ENCODE measurements at places on chromosomes 5 and 9.
A peak's percentile ranks its signal among the peaks of the same experiment; 100 is the strongest.

GRCh38 chr5:83767409-83767992 lies 46.8 kb upstream of the HAPLN1 start:
- no peak for DNase-seq

GRCh38 chr5:89572696-89573095 lies 689.7 kb upstream of the MEF2C start:
- DNase-seq = no peak

- no peak for DNase-seq
These were observed 65.2 kb downstream of the MYO10 start for GRCh38 chr5:16870878-16871277.

DNA sequence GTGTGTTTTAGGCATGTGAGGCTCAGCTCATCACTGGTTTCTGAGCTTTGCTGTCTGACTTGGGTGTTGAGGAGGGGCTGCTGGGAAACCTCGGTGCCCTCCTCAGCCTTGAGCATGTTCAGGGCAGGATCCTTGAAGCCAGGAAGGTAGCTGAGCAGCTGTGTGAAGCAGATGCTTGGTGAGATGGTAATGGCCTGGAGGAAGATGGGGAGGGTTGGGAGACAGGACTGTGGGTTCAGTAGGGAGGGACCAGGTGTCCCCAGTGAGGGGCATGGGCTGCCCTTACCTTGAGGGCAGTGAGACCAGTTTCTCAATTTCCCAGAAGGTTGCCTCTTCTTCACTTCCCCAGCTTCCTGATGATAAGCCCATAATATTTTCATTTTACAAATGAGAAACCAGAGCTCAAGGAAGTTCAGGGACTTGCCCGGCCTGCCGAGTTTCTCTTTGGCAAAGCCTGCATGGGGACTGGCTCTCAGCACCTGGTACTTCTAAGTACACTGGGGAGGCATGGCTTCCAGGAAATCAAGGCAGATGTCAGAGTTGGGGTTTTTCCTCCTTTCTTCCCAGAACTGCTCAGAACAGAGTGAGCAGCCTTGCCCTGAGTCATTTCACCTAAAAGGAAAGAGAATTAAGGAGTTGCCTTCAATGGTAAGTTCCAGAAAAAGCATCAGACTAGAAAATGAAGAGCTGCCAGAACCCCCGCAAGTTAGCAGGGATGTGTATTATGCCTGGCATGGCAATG lies 225.7 kb downstream of the MAST4 start:
- no peak for DNase-seq

DNA sequence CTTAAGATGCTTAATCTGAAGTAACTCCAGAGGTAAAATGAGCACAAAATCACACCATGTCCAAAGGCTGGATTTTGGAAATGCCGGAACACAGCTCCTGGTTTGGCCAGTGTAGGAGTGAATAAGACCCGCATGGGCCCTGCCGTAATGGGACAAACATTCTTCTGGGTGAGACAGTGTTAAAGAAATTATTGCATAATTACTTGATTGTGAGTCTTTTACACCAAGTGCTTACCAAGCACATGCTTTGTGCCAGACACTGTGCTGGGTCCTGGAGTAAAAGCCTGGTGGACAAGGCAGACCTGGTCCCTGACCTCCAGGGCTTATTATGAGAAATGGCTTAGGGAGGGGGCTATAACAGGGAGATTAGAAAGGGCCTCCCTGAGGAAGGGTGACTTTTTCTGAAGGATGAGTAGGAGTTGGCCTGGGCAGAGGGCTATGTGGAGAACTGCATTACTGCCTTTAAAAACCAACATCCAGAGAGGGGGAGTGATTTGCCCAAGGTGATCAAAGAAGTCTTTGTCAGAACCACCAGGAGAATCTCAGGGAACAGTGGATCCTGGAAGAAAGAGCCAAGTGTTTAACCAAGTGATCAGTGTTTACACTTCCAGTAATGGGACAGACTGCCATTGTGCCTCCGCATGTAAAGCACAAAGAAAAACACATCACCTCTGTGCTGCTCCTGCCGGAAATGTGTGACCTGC lies 3.5 kb downstream of the PDE6A start:
- no peak for DNase-seq

- peak; percentile 83 for DNase-seq
These were observed at the start of gene PLK2 for GRCh38 chr5:58460002-58460731. Gene PLK2, minus strand, starts transcription at chr5:58460086. Its CDS starts 127 bp downstream, at chr5:58459959.

- DNase-seq = no peak
These were observed 11.9 kb upstream of the GALNT10 start for GRCh38 chr5:154178661-154179060.

DNA sequence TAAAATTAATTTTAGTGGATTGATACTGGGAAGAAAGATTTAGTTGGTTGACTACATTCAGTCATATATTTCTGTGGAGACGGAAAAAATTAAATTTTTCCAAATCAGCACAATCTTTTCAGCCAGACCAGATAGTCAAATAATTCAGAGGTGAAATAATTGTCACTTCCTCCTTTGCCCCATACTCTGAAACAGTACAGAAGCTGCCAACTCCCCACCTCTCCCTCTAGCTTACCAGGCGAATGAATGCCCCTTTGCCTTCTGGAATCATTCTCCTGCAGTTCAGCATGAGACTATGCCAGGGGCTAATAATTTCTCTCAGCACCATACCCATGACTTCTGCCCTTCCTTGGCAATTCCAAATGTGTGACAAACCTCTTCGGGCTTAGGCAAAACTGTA lies 43.5 kb downstream of the EBF1 start:
- no peak for DNase-seq

DNA sequence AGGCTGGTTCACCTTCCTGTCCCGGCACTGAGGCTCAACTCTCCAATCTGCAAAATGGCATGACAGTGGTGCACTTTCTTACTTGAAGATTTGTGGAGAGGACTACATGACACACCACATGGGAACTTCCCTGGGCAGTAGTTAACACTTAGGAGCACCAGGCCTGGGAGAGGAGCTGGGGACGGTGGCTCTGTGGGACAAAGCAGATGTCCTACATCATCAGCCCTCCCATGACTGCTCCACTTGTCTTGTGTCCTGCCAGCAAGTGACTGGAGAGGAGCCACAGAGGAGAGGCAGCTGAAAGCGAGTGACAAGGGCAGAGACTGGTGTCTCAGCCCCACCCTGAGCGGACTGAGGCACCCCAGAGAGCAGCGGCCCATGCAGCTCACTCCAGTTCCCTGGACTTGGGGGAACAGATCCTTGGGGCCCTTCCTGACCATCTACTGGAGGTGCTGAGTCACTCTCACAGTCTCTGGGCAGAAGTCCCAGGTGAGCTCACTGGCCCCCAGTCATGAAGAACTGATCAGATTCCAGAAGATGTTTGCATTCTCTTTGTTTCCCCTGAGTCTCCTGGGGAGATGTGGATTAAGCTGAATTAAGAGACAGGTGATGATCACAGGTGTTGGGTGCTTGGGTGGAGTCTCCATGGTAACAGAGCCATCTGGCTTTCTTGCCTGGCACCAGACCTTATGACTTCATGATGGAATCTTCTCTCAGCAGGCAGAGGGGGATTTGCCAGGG lies 13.2 kb upstream of the SLC25A48 start:
- DNase-seq = no peak

GRCh38 chr5:21049901-21050300 lies 1061.9 kb upstream of the CDH18 start:
- no peak for DNase-seq

DNA sequence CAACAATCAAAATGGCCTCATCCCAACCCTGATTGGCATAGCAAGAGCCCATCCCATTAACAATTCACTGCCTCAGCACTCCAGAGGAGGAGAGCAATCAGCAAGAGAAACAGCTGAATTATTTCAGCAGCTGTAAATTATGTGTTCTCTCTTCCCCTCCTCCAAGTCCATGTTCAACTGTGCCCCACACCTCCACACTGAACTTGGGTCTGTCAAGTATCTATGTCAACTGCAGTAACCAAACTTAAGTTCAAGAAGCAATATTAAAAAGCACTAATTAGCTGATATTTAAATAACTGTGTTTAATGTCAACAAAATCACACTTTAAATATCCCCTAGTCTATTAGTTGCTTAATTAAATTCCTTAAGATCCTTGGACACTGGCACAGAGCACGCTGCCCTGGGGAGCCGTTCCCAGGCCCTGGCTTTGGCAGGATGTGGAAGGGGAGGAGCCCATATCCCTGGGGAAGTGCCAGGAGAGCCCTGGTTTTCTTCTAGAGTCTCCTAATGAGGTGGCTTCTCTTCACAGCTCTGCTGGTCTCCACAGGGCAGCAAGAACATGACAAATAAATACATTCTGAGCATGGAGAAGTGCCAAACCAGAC lies 50.6 kb downstream of the SIL1 start:
- DNase-seq = no peak

- DNase-seq = no peak
These were observed 142.9 kb upstream of the SLC30A5 start for GRCh38 chr5:68950930-68951329.

GRCh38 chr5:13989832-13990231 lies 45.3 kb upstream of the DNAH5 start:
- no peak for DNase-seq

DNA sequence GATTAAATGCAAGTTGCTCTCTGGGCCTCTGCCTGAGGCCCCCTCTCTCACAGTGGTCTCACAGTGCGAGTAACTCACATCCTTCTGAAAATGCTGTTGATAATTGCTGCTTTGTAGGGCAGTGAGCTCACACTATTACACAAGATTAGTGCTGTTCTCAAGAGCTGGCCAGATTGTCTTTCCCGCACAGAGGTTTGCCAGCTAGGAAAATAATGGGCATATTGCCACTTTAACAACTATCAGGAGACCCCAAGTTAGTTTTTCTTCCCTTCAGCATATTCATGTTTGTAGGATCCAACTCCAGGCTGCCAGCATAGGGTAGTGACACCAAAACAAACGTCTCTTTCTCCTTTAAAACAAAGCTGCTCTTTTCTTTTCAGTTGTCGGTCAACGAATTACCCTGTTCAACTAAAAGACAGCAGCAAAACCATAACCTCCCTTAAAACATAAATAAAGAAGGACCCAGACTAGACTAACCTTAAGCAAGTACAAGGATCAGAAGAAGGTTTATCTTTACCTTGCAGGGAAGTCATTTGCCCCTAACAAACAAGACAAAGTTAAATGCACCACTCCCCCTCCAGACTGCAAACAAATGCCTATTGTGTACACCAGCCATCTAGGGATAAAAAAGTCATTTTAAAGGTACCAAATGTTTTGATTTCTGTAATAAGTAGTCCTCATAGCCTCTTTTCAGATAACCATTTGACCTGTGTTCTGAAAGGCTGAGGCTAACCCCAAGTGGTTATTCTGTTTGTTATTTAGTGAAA lies 91.4 kb downstream of the VCAN start:
- no peak for DNase-seq

- DNase-seq = no peak
These were observed 28.2 kb downstream of the HAVCR1 start for GRCh38 chr5:157030692-157031091.

GRCh38 chr9:14107495-14107894 lies 206.4 kb downstream of the NFIB start:
- no peak for DNase-seq

GRCh38 chr5:112106878-112107277 lies 312.2 kb downstream of the EPB41L4A start:
- no peak for DNase-seq

GRCh38 chr5:111676466-111676865 lies 80.5 kb downstream of the NREP start:
- DNase-seq = no peak

Data from neural crest cell (in vitro differentiated cells).